ENCODE measurements at places on chromosomes 6 and 20.

GRCh38 chr6:118660218-118660569 is 8.8 kb upstream of the CEP85L start:
- no peak for DNase-seq

DNA sequence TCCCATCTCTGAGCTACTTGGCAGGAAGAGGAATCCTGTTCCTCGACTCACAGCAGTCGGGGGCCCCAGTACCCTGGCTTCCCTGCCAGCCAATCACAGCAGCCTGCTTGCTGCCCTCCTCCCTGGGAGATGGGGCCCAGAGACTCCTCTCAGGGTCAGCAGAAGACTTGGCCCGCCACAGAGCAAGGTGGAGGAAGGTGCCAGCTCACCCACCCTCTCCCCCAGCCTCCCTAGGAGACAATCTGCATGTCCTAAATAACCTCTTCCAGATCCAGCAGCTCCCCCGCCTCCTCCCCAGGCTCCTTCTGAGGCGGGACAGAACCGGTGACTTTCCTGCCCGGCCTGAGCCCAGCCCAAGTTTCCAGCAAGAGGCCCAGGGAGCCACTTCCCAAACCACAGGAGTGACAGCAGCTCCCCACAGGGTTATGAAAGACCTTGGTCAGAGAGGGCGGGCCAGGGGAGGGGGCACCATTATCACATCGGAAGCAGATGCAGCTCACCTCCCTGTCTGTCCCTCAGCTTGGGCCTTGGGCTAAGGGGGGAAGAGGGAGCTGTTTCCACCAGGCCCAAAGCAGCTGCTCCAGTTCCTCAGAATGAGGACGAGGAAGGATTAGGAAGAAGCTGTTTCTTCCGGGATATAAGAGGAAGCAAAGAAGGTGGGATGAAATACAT is 2.3 kb downstream of the CCND3 start:
- no peak for DNase-seq

DNA sequence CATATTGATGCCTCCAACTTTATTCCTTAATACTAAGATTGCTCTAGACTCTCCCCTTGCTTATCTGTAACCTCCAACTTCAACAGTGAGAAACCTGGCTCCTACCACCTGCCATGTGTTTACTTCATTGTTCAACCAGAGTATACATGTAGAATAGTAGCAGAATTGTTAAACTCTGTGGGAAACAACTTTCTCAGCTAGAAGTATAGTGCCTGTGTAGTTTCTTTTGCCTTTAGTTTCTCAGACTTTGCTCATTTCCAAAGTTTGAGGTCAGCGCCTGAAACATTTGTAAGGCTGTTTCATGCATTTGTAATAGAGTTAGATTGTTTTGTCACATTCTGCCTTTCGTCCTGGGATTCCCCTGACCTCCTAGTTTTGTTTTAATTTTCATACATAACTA is 34.9 kb upstream of the HECA start:
- no peak for DNase-seq

- no peak for DNase-seq
Observed at GRCh38 chr6:89862273-89862672, 32.0 kb upstream of the GJA10 start.

- no peak for DNase-seq
Observed at GRCh38 chr6:148611213-148611612, 135.6 kb upstream of the UST start.

- DNase-seq: no peak
Observed at GRCh38 chr20:52959125-52959524, 13.0 kb upstream of the TSHZ2 start.

DNA sequence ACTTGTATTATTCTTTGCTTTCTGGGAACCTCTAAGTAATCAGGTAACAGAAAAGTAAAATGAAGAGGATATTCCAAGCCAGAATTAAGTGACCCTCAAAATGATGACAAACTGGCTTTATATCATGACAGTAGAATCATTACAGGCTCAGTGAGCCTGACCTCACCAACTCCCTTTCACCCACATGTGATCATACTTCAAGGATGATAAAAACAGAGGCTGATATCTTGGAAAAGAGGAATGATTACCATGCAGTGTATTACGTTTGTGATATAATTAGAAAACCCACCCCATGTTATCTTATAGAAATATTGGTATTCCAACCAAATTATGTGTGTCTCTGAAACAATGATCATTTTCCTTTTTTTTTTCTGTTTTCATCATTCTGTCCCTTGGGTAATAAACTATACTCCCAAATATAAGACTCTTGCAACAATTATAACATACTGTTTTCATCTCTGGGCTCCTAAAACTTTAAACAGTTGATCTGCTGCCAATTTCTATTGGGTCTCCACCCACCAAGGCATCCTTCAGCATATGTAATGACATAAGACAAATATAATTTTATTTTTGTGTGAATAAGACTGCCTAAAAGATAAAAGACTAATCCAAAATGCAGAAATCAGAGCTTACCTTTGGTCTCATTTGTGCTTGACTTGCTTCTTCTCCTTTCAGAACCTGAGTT is 115.7 kb downstream of the DST start:
- DNase-seq: no peak

All from SW 1271 (cell line).